ENCODE measurements at places on chromosomes 6 and 20.
A peak's percentile ranks its signal among the peaks of the same experiment; 100 is the strongest.

- no peak for DNase-seq
These were observed 569.7 kb upstream of the MARCKS start for GRCh38 chr6:113287396-113287795.

- DNase-seq: no peak
These were observed 24.4 kb downstream of the DIDO1 start for GRCh38 chr20:62901891-62902290.

DNA sequence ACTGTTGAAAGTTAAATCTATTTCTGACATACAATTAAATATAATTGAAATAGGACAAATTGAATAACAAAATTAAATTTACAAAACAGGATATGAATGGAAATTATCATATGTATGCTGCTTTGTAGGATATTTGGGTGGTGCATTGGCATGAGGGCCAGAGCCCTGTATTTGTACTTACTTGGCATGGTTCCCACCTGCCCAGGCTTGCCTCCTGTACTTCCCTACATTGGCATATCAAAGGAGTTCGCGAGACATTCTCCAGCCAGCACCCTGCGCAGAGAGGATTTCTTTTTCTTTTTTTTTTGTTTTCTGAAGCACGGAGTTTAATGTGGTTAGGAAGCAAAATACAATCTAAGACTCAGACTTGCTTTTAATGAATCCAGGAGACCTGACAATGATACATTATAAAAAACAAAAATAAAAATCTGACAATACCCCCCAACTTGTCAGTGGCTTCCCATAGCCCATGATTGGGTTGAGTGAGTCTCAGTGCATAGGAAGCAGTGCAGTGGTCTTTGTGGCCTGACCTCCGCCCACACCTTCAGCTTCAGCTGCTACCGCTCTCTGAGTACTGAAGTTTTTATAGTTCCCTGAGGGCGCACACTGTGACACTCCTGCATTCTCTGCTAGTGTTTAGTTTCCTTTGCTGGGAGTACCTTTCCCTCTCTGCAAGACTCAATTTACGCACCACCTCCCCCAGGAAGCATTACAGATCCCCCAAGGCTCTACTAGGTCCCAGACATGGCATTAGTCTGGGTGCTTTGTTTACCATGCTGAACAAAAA is 440.8 kb downstream of the UTRN start:
- DNase-seq: no peak

- DNase-seq: no peak
These were observed 2.7 kb downstream of the TMEM74B start for GRCh38 chr20:1182106-1182505.

GRCh38 chr20:38165089-38165965 is at the start of gene TGM2:
TGM2 (minus strand) TSS chr20:38165270; CDS start chr20:38165198, 72 bp downstream.
- DNase-seq: peak; percentile 14

DNA sequence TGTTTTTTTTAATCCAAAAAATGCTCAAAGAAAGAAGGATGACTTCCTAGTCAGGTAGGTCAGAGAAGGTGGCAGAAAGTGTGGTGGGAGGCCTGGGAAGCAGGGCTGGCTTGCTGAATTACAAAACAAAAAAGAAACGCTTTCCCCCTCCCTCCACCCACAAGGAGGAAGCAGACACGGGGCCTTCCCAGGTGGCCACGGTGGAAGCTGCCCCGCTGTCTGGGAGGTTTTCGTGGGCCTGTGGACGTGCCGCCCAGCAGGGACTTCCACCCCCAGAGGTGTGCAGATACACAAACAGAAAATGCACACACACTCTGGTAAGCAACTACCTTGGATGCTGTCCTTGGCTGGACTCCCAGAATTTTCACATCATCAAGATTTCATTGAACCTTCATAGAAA is 198.2 kb upstream of the CDH4 start:
- no peak for DNase-seq

- no peak for DNase-seq
These were observed 194.0 kb upstream of the POU3F2 start for GRCh38 chr6:98640366-98640765.

DNA sequence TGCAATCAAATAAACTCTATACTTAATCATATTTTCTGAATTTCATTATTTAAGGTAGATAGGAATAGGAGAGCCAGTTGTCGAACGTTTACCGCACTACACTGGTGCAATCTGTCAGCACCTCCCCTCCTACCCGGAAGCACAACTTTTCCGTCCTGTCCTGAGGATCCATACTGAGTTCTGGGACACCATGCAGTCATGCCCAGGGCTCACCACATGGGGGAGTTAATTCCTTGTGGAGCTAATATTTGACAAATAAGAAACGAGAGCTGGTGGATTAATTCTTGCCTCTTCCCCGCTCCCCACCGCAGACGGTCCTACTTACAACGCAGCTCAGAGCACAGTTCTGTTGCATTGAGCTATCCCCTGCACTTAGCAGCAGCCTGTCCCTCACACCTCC is 107.7 kb upstream of the RALGAPA2 start:
- no peak for DNase-seq

GRCh38 chr20:4112481-4113421 is 97.4 kb upstream of the RNF24 start:
- no peak for DNase-seq

- DNase-seq: no peak
These were observed 63.9 kb downstream of the ZMYND8 start for GRCh38 chr20:47292581-47292980.

DNA sequence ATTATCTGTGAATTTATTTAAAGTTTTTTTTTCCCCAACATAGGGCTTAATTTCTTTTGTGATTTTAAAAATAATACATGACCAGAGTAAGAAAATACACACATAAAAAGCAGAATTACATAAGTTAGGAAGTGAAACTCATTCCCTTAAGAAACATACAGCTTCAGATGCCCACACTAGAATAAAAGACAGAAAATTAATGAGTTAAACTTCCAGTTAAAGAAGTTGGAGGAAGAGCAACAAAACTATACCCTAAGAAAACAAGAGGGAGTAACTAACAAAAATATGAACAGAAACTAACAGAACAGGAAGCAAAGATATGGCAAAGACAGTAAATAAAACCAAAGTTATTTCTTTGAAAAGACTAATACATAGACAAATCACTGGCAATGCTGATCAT is 107.6 kb upstream of the CEP85L start:
- DNase-seq: no peak

DNA sequence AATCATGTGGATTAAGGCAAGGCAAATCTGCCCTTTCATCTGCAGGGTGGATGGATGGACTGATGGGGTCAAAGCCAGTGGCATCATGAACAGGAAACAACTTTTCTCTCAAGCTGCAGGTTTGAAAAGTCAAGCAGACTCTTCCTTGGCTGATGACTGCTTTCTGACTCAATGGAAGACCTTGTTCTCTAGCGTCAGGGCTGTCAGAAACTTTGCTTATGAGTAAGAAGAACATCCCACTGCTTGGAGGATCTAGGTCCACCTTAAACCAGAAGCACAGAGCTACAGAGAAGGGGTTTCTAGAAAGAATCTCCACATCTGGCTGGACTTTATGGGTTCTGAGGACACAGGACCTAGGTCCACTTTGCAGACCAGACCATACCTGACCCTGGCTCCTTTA is 36.3 kb upstream of the CST5 start:
- DNase-seq: no peak

GRCh38 chr6:107787589-107787960 is 36.5 kb downstream of the SCML4 start:
- no peak for DNase-seq

GRCh38 chr6:19377722-19378121 is 459.4 kb upstream of the ID4 start:
- DNase-seq: no peak

DNA sequence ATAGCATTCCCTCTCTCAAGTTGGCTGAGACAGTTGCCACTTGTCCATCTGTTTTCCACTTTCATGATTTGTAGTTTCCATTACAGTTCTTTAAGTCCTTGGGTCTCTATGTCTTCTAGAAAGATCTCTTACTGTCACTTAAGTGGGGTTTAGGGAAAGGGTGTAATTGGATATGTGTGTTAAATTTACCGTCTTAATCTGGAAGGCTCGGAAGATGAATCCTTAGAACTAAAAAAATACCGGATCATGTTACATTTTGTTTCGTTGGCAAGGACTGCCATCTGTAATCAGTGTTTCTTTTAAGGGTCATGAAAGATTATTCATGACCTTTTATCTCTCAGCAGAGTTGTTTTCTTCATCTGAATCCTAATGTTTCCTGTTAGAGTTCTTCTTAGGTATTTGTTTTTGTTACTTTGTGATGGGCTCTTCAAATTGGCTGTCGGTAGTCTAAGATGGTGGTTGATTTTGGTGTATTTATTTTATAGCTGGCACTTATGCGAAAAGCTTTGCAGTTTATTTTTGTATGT is 21.8 kb upstream of the BTBD3 start:
- DNase-seq: no peak

GRCh38 chr6:132515386-132515785 is 2.5 kb upstream of the STX7 start:
- DNase-seq: no peak

GRCh38 chr6:121932076-121932991 is 467.1 kb upstream of the HSF2 start:
- no peak for DNase-seq

DNA sequence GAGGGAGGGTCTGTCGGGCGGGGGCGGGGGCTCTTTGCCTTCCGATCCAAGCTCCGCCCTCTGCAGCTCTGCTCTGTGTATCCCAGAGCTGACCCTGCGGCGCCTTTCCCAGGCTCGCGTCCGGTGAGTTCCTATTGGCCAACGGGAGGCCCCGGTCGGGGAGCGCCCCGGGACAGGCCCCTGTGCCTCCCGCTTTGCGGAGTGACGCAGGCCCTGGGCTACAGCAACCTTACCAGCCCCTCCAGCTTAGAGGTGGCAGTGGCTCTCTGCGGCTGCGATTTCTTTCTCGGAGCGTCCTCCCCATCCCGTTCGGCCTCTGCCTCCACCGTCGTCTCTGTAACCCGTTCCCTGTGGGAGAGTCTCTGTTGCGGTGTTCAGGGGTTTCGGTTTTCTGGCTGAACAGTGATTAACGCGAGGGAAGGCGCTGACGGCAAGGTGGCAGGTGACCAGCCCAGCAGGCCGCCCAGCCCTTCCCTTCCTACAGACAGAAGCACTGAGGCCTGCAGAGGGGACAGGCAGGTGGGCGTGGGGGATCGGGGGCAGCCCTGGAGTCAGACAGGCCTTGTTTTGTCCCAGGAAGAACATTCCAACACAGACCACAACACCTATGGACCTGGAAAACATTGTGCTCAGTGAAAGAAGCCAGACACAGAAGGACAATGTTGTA is 18.1 kb upstream of the CEBPB start:
- no peak for DNase-seq

GRCh38 chr6:83962582-83962981 is 71.0 kb upstream of the MRAP2 start:
- DNase-seq: no peak

DNA sequence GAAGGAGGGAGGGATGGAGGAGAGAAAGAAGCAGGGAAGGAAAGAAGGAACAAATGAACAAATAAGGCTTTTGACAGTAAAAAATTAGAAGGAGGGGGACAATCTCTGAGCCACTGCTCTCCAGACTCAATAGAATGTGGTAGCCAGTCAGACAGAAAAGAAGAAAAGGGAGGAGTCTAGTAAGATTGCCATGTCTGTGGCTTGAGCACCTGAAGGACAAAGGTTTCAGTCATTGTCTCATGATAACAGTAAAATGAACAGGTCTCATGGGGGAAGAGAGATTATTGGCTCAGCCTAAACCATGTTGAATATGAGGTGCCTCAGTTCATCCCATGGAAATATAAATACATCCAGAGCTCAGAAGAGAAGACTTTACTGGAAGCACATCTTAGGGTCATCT is 14.0 kb upstream of the LOC128125822 start:
- no peak for DNase-seq

- DNase-seq: no peak
These were observed 68.3 kb upstream of the PHACTR2 start for GRCh38 chr6:143609501-143609900.

DNA sequence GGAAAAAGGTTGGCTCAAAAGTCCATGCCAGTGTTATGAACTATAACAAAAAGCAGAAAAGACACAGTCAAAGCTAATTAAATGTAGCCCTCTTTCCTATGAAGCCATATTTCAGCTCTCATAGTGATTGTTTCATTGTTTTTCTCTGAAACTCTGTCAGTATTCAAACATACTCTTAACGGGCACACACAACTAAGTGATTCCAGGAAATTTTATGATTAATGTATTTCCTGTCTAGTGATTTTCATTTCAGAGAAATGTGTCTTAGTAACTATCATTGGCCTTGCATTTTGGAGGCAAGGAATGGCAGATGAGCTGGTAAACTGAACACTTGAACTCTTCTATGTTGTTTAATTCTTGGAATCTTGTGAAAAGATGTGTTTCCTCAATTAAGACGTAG is 68.0 kb downstream of the CLVS2 start:
- no peak for DNase-seq

- no peak for DNase-seq
These were observed 33.0 kb upstream of the RIPOR2 start for GRCh38 chr6:24968783-24969182.

DNA sequence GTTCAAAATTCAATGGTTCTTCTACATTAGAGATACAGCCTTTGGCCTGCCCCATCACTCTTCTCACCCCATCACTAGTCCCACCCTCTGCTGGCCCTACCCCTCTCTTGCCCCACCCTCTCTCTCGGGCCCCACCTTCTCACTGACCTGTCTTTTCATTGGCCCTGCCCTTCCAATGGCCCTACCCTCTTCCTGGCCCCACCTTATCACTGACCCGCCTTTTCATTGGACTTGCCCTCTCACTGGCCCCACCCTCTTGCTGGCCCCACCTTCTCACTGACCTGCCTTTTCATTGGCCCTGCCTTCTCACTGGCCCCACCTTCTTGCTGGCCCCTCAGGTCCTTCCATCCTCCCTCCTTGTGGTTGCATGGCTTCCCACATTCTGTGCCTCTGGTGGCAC is 107.2 kb upstream of the PLEKHG1 start:
- DNase-seq: no peak

GRCh38 chr20:47196091-47197081 is 160.1 kb downstream of the ZMYND8 start:
- DNase-seq: no peak

- DNase-seq: no peak
These were observed 22.4 kb downstream of the ZMYND8 start for GRCh38 chr20:47334022-47334551.

GRCh38 chr20:17796091-17796563 is 96.4 kb downstream of the BANF2 start:
- DNase-seq: no peak

- DNase-seq: no peak
These were observed 222.0 kb upstream of the SYNCRIP start for GRCh38 chr6:85864453-85865401.

DNA sequence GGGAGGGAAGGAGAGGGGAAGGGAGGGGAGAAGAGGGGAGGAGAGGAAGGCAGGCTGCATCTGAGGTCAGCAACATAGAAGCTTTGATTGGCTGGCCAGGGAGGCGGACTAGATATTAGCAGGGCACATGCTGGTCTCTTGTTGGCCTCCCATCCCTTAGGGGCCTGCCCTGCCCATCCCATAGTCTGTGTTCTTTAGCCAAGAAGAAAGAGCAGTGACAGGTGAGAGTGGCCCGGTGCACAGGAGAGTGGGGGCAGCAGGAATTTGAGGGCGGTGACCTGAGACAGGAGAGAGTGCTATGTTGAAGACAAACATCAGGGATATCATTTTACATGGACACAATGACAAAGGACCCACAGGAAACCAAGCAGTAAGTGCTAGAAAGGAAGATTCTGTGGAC is 413.5 kb downstream of the SYNE1 start:
- DNase-seq: no peak

Measured in esophagus squamous epithelium (tissue), 5 donors.